ENCODE measurements at places on chromosomes 1 and 21. TPM values are rescaled to one million over a fixed set of nuclear protein-coding genes. Genes with fewer than 3 reads are reported as not detected.

- DNase-seq = no peak
Measured at GRCh38 chr1:205026181-205026580, 16.8 kb upstream of the CNTN2 start.

The MNDA gene
- total RNA-seq = 0.47 TPM

DNA sequence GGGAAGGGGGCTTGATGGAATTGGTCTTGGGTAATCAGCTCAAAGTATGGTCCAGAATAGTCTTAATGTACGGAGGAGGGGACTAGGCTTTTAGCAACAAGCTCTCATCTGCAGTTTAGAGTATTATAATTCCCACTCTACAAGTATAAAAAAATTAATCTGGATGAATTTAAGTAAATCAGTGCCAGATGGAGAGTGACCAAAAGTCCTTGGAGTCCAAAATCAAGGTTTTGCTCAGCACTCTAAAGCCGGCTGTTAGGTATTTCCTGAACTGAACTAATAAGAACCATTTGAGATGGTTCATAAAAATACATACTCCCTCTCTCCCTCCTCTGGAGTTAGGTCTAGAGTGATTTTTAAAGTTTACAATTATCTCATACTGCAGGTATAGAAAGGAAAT is 23.7 kb downstream of the GLUL start:
- no peak for DNase-seq

DNA sequence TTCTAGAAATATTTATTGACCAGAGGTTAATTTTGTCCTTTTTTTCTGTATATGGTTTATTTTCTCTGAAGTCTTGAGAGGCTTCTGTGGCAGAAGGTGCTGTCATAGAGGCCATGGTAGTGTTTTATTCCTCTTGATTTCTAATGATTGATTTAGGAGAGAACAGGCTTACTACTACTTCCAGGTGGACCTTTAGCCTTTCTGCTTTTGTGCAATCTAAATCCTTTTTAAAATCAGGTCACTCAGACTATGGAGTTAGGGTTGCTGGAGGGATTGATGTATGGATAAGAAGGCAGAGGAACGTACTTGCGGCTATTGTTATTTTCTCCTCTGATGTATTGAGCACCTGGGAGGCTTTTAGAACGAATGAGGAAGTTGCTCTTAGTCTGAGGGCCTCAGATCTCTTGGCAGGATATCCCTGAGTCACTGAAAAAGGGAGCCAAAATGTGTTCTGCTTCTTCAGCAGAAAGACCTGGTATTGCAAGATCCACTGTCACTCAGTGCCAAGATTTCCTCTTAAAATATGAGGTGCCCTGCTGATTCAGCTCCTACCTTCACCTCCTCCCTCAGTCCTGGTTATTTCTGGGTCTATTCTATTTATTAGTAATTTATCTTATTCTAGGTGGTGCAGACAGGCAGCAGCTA is 277.4 kb downstream of the ZNF648 start:
- no peak for DNase-seq

The EVA1C gene
- 9.3 TPM for total RNA-seq

DNA sequence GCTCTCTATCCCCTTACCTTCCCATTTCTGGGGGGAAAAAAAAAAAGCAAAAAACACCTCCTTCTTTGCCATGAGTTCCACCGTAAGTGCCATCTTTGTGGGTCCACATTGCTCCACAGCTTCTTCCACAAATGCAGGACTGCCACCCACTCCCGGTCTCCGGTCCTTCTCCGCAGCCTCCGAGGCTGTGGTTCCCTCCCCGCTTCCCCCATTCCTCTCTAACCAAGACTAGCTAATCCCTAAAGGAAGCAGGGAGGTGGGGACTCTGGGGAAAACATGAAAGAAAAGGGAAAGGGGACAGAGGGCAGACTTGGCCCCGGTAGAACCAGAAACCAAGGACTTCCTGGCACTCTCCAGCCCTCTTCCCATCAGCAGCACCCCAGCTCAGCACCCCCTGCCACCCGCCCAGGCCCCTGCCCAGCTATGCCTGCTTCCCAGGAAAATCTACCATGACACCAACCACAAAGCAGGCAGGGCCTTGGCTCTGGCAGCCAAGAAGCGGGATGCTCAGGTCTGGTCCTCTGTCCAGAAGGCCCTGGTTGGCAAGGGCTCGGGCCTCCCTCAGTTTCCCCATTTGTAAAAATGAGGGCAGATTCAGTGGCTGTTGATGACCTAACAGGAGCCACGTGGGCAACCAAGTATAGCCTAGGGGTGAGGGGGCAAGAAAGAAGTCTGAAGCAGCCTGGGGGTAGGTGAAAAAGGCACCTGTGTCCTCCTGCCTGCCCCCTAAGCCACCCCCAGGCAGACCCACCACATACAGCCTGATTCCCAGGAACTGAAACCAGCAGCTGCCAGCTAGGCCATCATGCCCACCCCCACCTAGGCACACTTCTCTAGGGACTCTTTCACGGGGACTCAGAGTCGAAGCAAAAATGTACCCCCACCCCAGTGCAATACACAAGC is 2.5 kb downstream of the EPHA2 start:
- no peak for DNase-seq

DNA sequence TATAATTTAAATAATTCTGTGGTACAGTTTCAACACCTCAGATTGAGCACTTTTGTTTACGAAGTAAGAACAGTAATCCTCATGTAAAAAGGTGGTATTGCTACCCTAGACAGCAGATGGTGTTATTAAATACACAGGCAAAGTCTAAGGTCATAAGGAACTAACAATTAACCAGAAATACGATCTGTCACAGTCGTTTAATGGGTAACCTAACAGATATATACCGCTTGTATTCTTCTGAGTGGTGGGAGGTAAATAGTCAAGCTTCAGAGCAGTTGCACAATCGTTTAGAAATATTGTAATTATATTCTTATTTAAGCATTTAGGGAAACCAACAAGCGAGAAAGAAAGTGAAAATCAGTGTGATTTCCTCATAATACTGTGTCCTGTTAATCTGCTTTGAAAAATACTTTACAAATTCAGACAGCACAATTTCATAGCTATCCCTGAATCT is 9.8 kb upstream of the IRF2BP2 start:
- DNase-seq = no peak

GRCh38 chr1:40303051-40303771 is 13.9 kb downstream of the COL9A2 start:
- no peak for DNase-seq

The AKNAD1 gene
- not detected for total RNA-seq

DNA sequence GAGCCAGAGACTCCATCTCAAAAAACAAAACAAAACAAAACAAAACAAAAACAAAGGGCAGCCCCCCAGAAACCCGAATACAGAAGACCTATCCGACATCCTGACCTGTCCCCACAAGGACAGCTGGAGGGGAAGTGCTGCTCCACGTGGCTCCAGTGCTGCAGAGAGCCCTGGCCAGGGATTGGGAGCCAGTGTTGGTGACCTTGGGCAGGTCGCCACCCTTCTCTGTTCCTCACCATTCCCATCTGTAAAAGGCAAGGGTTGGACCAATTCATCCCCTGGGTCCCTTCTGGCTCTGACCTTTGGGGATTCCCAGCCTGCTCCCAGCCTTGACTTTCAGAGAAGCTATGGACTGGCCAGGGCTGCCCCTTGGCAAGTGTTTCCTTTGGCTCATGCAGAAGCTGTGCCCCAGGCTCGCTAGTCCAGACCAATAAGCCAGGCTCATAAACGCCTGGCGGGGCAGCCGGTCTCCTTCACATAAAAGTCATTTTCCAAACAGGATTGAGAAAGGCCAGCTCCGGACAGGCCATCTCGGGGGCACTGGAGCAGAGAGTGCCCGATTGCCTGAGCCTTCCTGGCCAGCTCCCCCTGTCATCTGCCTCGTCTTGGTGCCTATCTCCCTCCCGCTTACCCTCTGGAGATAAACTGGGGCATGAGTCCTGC is 20.0 kb upstream of the PADI1 start:
- no peak for DNase-seq

DNA sequence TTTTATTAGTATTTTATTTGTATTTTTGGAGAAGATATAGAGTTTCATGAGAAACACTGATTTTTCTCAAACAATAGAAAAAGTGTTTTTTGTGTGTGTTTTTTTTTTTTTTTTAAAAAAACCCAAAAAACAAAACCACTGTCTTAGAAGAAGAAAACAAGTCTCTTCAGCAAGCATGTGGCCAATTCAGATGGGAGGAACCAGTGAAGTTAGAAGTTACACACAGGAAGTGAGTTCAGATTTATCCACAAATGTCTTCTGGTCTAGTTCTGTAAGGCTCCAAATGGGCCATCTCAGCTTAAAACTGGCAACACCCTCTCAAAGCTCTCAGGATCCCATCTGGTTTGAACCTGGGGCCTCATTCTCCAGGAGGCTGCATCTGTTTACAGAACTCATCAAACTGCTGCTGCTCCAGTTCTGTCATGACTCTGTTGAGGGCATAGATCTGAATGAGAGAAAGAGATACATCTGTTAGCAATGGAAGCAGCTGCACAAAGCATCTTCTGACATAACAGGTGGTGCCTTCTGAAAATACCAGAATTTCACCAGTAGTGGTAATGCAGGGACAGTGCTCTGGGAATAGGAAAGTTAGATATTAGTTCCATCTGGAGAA is 9.8 kb upstream of the ERMAP start:
- no peak for DNase-seq
